Bone marrow (tissue), 2 donors: ENCODE measurements at places on chromosomes 1 and 21.

- DNase-seq, result no peak
These were observed 260.0 kb upstream of the BEND5 start for GRCh38 chr1:49036700-49037099.

- DNase-seq, result no peak
These were observed 31.6 kb upstream of the KIF1B start for GRCh38 chr1:10178597-10179405.

DNA sequence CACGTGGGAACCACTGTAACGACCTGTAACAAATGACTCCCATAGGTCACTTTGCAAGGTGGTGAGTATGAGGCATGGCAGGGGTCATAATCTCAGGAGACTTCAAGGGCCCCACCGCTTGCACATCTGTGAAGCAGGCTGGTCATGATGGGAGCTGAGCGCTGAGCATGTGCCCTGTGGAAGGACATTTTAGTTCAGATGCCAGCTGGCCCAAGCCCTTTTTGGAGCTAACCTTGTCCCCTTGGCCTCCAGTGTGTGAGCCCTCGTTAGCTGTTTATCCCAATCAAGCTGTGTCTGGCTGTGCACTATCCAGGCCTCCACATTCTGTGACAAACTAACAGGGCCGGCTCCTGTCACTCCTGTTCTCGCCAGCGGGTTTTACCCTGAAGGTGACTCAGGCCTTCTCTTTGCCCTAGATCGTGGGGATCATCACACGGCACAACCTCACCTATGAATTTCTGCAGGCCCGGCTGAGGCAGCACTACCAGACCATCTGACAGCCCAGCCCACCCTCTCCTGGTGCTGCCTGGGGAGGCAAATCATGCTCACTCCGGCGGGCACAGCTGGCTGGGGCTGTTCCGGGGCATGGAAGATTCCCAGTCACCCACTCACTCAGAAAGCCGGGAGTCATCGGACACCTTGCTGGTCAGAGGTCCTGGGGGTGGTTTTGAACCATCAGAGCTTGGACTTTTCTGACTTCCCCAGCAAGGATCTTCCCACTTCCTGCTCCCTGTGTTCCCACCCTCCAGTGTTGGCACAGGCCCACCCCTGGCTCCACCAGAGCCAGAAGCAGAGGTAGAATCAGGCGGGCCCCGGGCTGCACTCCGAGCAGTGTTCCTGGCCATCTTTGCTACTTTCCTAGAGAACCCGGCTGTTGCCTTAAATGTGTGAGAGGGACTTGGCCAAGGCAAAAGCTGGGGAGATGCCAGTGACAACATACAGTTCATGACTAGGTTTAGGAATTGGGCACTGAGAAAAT, 7.6 kb downstream of the NPPA start:
- DNase-seq, result no peak

DNA sequence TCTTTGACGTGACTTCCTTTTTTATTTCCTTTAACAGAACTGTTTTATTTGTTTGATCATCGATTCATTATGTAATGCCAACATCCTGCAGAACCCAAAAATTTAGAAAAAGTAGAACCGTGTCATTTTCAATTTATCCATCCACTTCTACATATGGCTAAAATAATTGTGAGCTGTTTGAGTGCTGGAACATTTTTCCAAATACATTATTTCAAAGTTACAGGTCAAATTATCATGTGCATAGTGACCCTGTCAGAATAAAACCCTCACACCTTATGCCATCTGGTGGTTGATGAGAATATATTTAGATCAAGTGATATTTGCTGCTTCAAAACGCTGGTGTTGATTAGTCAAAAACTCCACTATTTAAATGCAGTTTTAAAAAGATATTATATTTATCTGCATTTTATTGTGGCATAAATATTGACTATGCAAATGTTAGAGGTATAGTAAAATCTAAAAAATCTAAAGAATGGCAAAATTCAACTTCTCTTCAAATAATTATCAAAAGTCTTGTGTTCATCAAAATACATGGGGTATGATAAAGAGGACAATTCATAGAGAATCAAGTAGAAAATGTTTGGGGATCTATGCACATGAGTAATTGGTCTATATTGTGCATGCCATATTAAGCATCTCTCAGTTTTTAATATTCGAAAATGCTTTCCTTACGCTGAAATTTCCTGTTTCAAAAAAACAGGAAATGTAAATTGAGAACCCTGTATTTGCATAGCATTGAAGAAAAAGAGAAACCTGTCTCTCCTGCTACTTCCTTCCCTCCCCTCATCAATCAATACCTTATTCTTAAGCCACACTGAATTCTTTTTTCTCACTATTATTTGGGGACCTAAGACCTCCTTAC, 39.7 kb downstream of the UBE2U start:
- DNase-seq, result no peak

- DNase-seq, result no peak
These were observed 4.8 kb upstream of the MUTYH start for GRCh38 chr1:45345014-45345413.

DNA sequence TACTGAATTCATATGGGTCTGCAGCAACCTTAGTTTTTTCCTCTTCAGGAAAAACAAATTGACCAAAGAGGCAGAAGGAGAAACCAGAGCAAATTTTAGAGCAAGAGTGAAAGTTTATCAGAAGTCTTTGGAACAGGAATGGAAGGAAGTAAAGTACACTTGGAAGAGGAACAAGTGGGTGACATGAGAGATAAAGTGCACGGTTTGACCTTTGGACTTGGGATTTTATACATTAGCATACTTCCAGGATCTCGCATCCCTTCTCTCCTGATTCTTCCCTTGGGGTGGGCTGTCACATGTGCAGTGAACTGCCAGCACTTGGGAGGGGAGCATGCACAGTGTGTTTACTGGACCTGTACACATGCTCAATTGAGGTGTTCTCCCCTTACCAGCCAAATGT, 754.8 kb upstream of the ADAMTS5 start:
- no peak for DNase-seq

DNA sequence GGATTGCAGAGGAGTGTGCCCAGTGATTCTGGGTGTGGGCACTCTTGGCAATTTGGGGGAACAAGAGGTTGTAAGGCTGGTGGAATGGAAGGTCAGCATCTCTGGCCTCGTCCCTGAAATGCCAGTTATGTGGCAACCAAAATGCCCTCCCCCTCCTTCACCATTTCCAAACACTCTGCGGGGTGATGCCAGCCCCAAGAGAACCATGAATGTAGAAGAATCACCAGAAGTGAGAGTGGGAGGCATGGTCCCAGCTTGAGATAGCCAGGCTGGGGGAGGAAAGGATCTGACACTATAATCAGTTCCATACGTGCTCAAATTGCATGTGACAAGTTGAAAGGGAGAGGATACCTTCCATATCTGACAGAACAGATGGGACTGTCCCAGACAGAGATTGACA, 88.7 kb upstream of the EDN2 start:
- DNase-seq, result no peak

DNA sequence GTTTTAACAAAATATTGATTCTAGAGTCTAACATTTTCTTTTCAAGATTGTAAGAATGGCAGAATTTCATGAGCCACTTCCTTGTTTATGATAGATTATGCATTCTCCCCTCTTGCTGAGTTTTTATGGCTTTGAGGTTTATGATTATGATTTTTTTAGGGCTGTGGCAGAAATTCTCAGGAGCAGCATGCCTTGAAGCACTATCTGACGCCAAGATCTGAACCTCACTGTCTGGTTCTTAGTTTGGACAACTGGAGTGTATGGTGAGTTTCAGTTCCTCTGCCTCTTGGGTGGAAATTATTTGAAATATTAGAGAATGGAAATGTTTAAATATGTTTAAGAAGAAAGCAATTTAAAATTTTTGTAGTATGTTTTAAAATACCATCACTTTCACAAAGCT, 10.2 kb downstream of the USP16 start:
- no peak for DNase-seq

DNA sequence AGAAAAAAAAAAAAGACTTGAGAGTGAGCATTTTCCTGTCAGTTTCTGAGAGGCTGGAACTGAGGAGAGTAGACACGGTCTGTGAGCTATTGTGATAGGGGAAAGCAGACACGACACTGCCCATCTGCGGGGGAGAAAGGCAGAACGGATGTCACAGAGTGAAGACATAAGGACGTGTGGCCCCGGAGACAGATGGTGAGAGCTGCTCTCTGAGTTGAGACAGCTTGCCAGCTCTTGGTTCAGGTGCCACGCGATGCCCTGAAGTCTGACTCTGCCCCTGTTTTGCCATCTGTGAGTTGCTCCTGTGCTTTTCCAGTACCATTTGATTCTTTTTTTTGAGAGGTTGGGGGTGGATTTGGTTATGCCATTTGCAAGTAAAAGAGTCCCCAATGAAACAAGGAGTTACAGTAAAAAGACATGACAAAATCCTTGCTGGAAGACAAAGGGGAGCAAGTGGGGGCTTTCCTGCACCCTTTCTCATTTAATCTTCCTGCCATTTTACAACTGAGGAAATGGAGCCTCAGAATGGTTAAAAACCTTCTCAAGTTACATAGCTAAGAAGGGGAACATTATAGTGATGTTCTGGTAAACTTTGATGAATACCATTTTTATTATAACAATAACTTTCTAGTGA, 128.9 kb upstream of the DNAH14 start:
- no peak for DNase-seq

DNA sequence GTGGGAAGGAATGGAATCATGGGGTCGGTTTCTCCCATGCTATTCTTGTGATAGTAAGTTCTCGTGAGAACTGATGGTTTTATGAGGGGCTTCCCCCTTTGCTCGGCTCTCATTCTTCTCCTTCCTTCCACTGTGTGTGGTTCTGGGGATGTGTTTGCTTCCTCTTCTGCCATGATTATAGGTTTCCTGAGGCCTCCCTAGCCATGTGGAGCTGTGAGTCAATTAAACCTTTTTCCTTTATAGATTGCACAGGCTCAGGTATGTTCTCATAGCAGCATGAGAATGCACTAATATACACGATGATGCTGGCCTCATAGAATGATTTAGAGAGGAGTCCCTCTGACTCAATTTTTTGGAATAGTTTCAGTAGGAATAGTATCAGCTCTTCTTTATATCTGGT, 195.4 kb upstream of the IVNS1ABP start:
- DNase-seq, result no peak

- no peak for DNase-seq
These were observed 61.7 kb upstream of the TNFSF4 start for GRCh38 chr1:173268786-173269277.

DNA sequence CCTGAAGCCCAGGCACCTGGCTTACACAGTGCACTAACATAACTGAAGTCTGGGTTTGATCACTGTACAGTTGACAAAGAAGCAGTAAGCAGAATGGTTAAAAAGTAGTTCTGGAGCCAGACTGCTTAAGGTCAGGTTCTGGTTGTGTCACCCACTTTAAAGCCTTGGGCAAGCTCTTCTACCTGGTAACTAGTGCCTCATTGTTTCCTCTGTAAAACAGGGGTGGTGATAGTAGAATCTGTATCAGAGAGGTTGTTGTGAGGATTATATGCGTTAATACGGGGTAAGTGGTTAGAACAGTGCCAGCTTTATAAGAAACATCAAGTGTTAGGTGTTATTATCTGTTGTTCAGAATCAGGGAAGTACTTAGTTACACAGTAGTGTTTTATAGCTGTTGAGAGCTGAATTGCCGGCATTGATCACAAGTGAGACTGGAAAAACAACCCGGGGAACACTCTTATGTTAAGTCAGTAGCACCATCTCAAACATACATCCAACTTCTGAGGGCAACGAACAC, 3.7 kb downstream of the BACH1 start:
- no peak for DNase-seq

GRCh38 chr21:33078907-33079582, 9.1 kb downstream of the OLIG1 start:
- peak; percentile 24 for DNase-seq

GRCh38 chr1:193553564-193553963, 367.2 kb upstream of the B3GALT2 start:
- DNase-seq, result no peak

DNA sequence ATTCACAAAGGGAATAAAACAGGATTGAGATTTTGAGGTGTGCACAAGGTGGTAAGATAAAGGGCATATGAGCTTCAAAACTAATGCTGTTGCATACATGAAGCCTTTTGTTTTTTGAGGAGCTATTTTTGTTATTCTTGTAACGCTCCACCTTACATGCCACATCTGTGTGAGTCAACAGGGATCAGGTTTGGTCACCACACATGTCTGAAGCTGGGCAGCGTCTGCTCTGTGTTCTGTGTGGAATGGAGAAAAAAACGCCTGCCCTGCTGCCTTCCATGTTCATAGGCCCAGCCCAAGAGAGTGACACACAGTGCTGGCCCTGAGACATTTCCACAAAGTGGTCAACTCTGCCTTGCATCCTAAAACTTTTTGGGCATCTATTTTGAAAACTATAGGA, 67.7 kb downstream of the MPZL1 start:
- no peak for DNase-seq

DNA sequence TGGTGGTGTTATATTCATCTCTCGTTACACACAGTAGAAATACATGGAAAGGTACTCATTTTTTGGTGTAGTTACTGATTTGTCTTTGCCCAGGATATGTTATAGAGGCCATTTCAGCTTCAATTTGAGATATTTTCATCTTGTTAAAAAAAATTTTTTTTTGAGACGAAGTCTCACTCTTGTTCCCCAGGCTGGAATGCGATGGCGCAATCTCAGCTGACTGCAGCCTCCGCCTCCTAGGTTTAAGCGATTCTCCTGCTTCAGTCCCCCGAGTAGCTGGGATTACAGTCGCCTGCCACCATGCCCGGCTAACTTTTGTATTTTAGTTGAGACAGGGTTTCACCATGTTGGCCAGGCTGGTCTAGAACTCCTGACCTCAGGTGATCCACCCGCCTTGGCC, 19.0 kb downstream of the MORC3 start:
- DNase-seq, result no peak

DNA sequence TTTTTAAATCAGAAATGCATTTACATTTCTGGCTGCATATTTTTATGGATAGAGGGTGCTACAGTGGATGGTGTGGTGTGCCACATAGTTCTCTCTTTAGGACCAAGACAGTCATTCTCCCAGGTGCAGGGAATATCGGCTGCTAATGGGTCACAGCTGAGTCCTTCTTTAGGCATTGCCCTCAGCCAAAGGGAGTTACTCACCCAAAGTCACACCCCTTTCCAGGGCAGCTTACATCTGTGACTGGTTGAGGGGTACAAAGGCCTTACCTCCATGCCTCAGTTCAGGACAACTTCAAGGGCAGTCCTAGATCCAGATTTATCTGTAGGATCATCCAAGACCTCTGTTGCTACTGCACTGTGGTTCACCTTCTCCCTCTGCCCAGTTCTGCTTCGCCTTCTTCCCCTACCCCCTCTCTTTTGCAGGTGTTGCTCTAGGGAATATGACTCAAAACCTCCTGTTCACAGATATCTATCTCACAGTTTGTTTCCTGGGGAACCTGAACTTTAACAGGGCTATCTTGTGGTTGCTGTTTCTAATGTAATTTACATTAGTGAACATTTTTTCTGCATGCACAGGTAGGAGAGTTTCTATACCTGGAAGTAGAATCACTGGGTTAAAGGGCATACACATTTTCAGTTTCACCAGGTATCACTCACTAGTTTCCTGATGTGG, 413.9 kb downstream of the RPS6KC1 start:
- DNase-seq, result no peak
